ENCODE measurements at places on chromosomes 7 and 10.

GRCh38 chr10:121579656-121580055 lies 18.6 kb downstream of the FGFR2 start:
- DNase-seq = no peak

- DNase-seq = no peak
Observed at GRCh38 chr10:18486438-18486837, 164.9 kb downstream of the NSUN6 start.

DNA sequence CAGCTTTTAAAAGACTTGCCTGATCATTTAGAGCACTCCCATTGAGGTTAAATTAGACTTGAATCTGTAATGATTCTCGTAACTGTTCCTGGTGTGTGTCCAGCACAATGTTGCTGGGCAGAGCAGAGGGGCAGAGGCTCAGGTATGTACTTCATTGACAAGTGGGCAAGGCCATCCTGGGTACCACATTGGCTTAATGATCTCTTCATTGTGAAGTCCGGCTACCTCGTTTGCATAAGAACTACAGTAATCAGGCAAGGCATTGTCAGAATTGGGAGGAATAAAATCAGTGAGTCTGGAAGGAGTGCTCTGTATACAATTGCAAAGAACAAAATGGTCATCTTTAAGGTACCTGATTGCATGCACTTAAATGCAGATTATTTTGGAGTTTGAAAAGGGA lies 6.1 kb downstream of the RPS24 start:
- no peak for DNase-seq

DNA sequence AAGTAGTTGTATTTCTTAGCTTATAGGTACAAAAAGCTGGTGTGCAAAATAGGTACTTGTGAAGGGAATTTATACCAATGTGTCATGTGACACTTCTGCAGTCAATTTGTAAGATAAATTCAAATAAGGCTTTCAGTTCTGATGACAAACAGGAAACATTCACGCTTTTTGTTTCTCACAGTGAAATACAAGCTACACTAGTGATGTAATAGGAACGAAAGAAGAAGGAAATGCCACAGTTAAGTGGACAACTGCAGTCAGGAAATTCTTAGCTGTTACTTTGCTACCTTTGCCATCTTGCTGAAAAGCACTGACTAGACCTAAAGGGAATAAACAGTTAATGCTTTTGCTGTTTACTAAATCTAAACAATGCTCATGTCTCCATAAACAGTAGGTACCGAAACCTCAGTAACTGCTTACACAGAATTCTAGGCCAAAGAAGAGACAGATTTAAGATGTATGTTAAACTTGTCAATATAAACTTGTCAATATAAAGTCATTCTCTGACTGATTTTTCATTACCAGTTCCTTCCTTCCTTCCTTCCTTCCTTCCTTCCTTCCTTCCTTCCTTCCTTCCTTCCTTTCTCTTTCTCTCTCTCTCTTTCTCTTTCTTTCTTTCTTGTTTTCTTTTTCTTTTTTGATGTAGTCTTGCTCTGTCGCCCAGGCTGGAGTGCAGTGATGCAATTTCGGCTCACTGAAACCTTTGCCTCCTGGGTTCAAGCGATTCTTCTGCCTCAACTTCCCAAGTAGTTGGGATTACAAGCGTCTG lies 10.1 kb downstream of the OTUD1 start:
- no peak for DNase-seq

DNA sequence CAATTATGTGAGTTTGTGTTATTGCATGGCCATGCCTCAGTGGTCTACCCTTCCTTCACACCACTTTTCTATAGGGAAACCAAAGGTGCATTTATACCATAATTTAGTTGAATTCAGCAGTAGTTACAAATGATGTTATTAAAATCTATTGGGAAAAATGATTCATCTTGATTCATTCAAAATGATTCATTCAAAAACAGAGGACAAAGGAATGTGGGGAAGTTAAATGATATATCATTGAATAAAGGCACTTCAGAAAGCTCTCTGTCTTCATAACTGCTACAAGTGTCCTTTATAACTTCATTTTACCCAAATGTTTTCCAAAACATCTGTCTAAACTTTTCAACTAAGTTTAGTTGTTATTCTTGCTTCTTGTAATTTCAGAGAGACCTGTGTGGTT lies 722.9 kb downstream of the GRM8 start:
- DNase-seq = no peak

- DNase-seq = no peak
Observed at GRCh38 chr10:49173201-49173772, 14.9 kb downstream of the TMEM273 start.

DNA sequence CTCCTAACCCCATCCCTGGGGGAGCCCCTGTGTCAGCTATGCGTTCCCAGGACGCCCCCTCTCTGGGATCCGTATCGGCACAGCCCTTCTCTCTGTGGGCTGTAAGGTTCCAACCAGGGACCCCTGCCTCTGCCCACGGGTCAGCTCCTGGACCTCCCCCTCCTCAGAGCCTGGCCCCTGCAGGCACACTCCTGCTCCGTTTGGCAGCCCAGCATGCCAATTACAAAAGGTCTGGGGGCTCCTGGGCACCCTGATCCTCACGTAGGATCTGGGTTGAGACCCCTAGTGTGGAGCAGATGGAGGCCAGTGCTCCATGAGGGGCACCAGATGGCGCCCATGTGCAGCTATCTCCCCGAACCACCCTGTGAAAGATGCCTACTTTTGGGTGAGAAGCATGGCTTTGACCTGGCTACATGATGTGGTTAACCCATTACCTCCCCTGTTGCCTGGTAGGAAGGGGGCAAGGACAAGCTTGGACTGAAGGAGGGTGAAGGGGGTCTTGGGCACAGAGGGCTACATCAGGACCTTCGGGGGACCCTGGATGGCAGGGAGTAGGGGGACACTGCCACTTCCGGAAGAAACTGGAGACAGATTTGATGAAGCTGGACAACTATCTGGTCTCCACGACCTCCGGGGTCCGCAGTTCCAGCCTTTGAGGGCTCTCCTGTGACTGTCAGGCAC lies 9.0 kb downstream of the TACR2 start:
- DNase-seq = no peak

DNA sequence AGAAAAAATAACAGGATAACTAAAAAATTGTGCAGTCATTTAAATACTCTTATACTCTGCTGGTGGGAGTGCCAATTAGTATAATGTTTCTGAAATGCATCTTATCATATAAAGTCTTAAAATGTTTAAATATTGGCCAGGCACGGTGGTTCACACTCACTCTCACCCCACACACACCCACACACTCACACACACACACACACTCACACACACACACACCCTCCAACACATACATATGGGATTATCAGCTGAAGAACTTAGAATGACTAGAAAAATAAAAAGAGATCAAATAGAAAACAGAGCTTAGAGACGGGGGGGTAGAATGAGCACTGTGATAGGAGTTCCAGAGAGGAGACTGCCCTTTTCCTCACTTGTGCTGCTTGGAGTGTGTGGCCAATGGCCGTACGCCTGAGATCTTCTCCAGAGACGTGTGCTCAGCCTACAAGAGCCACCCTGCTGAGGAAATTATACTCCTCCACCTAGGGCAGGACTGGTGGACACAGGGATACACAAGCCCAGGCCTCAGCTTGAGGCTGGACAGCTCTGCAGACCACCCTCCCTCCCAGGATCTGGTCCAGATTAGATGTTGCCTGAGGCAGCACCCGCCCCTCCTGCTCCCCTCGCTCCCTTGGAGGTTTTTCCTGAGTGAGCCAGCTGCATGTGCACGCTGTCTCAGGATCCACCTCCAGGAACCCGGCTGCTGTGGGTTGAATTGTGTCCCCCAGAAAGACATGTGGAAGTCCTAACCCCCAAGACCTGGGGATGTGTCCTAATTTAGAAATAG lies 26.5 kb upstream of the PRKAG2 start:
- no peak for DNase-seq

DNA sequence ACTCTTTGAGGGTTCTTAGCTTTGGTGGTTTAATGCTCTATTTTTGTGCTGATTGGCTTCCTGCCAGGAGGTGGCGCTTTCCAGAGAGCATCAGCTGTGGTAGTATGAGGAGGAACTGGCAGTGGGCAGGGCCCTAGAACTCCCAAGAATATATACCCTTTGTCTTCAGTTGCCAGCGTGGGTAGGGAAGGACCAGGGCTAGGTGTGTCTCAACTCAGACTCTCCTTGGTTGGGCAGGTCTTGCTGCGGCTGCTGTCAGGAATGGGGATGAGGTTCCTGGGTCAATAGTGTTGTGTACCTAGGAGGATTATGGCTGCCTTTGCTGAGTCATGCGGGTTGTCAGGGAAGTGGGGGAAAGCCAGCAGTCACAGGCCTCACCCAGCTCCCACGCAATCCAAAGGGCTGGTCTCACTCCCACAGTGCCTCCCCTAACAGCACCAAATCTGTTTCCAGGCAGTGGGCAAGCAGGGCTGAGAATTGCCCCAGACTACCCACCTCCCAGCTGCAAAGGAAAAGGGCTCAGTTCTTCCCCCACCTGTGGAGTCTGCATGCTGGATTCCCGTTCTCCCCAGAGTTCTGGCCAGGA lies 191.5 kb downstream of the PHTF2 start:
- DNase-seq = no peak

- no peak for DNase-seq
Observed at GRCh38 chr10:33253411-33253810, 81.1 kb downstream of the NRP1 start.

- DNase-seq = no peak
Observed at GRCh38 chr7:26340476-26341018, 48.9 kb downstream of the SNX10 start.

- no peak for DNase-seq
Observed at GRCh38 chr7:80924090-80924489, 5.2 kb upstream of the SEMA3C start.

- no peak for DNase-seq
Observed at GRCh38 chr7:18515067-18515466, 19.5 kb downstream of the HDAC9 start.

DNA sequence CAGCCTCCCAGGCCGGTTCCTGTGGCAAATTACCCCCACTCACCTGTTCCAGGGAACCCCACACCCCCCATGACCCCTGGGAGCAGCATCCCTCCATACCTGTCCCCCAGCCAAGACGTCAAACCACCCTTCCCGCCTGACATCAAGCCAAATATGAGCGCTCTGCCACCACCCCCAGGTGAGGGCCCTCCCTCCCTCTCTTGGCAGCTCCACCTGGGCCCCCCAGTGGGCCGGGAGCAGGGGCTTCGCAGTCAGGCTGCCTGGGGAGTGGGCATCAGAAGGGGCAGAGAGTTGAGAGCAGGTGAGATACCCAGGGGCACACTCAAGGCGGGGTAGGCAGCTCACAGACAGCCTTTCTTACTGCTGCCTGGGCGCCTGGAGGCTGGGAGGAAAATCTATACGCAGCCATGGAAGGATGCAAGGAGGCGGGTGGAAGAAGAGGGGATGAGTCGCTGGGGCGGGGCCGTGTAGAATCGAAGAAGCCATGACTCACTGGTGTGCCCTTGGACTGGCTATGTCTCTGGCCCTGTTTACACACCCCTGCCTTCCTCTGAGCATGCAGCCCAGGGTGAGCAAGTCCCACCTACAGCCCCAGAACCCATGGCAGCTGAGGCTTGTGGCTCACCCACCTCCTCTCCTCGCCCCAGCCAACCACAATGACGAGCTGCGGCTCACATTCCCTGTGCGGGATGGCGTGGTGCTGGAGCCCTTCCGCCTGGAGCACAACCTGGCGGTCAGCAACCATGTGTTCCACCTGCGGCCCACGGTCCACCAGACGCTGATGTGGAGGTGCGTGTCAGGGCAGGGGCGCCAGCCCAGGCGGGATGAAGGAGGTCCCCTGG lies 48.6 kb upstream of the PPIF start:
- no peak for DNase-seq

DNA sequence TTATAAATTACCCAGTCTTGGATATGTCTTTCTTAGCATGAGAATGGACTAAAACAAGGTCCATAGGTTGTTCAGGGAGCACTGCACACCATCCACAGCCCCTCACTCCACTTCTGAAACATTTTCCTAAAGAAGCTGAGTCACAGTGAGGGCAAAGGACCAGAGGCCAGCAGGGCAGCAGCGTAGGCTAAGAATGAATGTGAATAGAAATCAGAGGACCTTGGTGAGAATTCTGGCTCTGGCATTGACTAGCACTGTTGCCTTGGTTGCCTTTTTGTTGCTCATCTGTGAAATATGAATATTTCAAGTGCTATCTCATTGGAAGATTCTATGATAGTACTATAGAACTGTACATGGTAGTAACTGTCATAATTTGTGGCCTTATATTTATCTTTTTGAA lies 41.7 kb upstream of the TOMM7 start:
- no peak for DNase-seq

DNA sequence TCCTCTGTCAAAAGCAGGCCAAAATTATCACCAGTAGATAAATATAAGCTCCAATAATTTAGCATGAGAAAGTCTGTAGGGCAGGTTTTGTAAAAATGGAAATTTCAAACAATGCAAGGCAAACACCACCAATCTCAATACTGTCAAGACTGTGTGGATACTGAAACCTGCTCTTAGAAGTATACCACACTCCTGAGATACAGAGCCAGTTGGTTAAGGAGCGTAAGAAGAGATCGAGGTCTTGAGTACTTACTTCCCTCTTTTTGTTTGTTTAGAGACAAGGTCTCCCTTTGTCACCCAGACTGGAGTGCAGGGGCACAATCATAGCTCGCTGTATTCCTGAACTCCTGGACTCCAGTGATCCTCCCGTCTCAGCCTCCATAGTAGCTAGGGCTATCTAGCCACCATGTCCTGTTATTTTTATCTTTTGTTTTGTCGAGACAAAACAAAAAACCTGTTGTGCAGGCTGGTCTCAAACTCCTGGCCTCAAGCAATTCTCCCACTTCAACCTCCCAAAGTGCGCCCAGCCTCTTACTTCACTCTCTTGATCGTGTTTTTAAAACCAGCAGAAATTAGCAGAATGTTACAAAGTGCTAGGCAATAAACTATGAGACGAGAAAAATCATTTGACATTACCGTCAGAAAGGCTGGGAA lies 205.7 kb downstream of the PARD3 start:
- DNase-seq = no peak

DNA sequence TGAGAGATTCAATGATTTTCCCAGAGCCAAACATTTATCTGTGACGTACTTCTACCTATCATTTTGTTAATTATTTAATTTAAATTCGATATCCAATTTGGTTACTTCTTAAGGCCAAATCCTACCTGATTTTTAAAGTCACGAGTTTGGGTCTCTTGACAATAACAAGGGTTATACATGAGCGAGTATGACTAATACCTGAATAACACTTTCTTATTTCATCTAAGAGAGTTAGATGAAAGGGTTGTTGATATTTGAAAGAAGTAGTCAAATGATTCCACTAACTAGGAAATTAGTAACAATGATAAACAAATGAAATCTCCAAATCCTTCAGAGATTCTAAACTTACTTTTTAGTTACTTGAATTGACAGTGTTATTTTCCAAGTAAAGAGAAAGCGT lies 1086.9 kb downstream of the XPNPEP1 start:
- no peak for DNase-seq

DNA sequence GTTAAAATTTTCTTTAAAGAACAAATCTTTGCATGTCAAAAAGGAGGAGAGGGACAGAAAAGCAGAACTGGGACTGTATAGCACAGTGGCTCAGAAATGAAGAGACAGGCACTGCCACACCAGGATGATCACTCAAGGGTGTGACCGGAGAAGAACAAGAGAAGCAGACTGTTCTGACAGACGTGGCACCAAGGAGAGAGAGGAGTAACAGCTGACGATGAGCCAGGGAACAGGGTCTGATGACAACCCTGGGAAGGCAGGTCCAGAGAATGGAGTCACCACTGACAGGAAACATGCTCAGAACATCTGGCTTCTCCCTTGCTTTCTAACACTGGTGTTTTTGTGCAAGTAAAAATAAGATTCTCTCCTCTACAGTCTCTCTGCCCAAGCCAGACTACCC lies 14.6 kb upstream of the VAX1 start:
- no peak for DNase-seq
